Nephron progenitor cell (in vitro differentiated cells): ENCODE measurements at places on chromosomes 1 and 21.

DNA sequence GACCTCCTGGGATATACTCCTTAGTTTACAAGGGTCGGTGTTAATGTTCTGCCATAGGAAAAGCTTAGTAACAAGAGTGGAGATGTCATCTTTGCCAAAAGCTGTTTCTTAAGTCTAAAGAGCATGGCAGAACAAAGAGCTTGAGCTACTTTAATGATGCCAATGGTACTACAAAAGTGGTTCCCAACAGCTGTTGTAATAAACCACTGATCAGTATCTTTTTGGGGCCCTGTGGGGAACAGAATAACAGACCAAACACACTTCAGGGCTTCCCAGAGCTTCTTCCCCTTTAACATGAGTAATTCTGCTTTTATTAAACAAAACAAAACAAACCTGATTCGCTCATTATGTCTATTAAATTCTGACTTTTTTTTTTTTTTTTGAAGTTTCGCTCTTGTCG lies 116.3 kb downstream of the NCAM2 start:
- no peaks in the 10 kb centered on the region for H3K27me3 ChIP-seq
- DNase-seq, result no peak
- H3K4me3 ChIP-seq, result no peak overlapping the region
- no peaks in the 10 kb centered on the region for H3K36me3 ChIP-seq
- H3K4me1 ChIP-seq, result no peaks in the 10 kb centered on the region

- peak overlapping the region; percentile 99 for H3K27ac ChIP-seq
- H3K4me1 ChIP-seq, result peaks cover 45% of the 10 kb centered on the region
- no peak for DNase-seq
- H3K36me3 ChIP-seq, result peaks cover 36% of the 10 kb centered on the region
These were observed 856 bp downstream of the FDPS start for GRCh38 chr1:155309423-155310021.

GRCh38 chr1:209405183-209405814 lies 178.2 kb upstream of the CAMK1G start:
- DNase-seq, result no peak
- no peak overlapping the region for H3K27ac ChIP-seq
- H3K36me3 ChIP-seq, result no peaks in the 10 kb centered on the region
- H3K27me3 ChIP-seq, result peaks cover 2% of the 10 kb centered on the region
- H3K4me3 ChIP-seq, result peak overlapping the region; percentile 44

DNA sequence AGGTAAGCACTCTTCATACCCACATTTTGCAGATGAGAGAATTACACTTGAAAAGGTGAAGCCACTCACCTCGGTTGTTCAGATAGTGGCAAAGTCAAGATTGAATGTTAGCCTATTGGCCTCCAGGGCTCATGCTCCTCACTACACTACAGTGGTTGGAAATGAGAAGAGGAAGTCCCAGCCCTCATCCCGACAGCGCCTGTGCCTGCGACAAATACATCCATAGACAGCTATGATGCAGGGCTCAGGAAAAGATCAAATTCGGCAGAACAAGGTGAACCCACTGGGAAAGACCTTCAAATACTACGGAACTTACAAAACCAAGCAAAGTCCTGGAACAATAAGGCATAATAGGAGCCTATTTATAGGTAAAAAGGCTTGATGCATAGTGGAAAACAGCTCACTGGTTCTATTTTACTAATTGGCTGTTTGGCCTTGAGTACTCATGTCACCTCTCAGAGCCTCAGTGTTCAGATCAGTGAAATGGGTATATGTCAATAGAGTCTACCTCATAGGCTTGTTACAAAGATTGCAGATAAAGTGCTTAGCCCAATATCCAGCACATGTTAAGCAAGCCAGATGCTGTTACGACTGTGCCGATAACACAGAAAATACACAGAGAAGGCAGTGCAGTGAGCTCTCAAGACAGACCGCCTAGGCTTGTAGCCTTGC lies 3.5 kb downstream of the SPOCD1 start:
- no peak for DNase-seq
- no peak overlapping the region for H3K27ac ChIP-seq
- H3K4me1 ChIP-seq, result peaks cover 5% of the 10 kb centered on the region
- no peak overlapping the region for H3K4me3 ChIP-seq
- H3K27me3 ChIP-seq, result peaks cover 18% of the 10 kb centered on the region

GRCh38 chr1:230231774-230232145 lies 164.7 kb downstream of the GALNT2 start:
- DNase-seq, result peak; percentile 42
- H3K27me3 ChIP-seq, result peaks cover 8% of the 10 kb centered on the region
- peak overlapping the region; percentile 36 for H3K27ac ChIP-seq

GRCh38 chr1:67097305-67097704 lies 37.5 kb downstream of the C1orf141 start:
- peaks cover 12% of the 10 kb centered on the region for H3K4me1 ChIP-seq
- H3K27me3 ChIP-seq, result peaks cover 2% of the 10 kb centered on the region
- no peak overlapping the region for H3K4me3 ChIP-seq

GRCh38 chr1:156367383-156368156 lies 1.4 kb upstream of the RHBG start:
- H3K36me3 ChIP-seq, result no peaks in the 10 kb centered on the region
- DNase-seq, result no peak
- H3K4me1 ChIP-seq, result peaks cover 18% of the 10 kb centered on the region
- peaks cover 79% of the 10 kb centered on the region for H3K27me3 ChIP-seq
- peak overlapping the region; percentile 21 for H3K27ac ChIP-seq

GRCh38 chr1:117059334-117059677 lies 820 bp upstream of the TTF2 start:
- peaks cover 11% of the 10 kb centered on the region for H3K36me3 ChIP-seq
- peaks cover 45% of the 10 kb centered on the region for H3K4me1 ChIP-seq
- no peaks in the 10 kb centered on the region for H3K27me3 ChIP-seq
- no peak for DNase-seq
- H3K4me3 ChIP-seq, result no peak overlapping the region
- H3K27ac ChIP-seq, result no peak overlapping the region

GRCh38 chr1:200154069-200154767 lies 126.7 kb downstream of the NR5A2 start:
- H3K4me3 ChIP-seq, result no peak overlapping the region
- no peaks in the 10 kb centered on the region for H3K27me3 ChIP-seq
- no peak for DNase-seq
- H3K4me1 ChIP-seq, result peaks cover 37% of the 10 kb centered on the region
- no peaks in the 10 kb centered on the region for H3K36me3 ChIP-seq

GRCh38 chr21:44910229-44911067 lies 10.3 kb downstream of the ITGB2 start:
- no peaks in the 10 kb centered on the region for H3K36me3 ChIP-seq
- no peak overlapping the region for H3K27ac ChIP-seq
- H3K27me3 ChIP-seq, result peaks cover 44% of the 10 kb centered on the region
- H3K4me1 ChIP-seq, result peaks cover 45% of the 10 kb centered on the region

DNA sequence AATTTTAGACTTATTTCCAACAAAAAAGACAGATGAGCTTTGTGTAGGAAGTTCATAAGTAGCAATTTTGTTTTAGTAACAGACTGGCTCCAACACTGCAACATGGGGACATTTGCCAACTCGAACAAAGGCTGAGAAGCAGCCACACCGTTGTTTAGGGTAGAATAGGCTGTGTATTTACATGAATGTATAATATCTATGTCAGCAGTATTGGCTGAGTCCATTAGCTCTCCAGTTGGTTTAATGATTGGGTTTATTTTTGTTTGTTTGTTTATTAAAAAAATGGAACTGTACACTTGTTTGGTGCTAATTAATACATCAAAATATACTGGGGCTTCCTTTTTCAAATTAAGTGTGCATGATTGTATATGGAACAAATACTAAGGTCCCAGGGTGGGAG lies 7.3 kb upstream of the TMCO2 start:
- H3K36me3 ChIP-seq, result peaks cover 51% of the 10 kb centered on the region
- DNase-seq, result no peak
- peaks cover 3% of the 10 kb centered on the region for H3K27me3 ChIP-seq
- no peak overlapping the region for H3K4me3 ChIP-seq
- H3K4me1 ChIP-seq, result no peaks in the 10 kb centered on the region

- no peaks in the 10 kb centered on the region for H3K27me3 ChIP-seq
- no peak overlapping the region for H3K27ac ChIP-seq
- peaks cover 13% of the 10 kb centered on the region for H3K4me1 ChIP-seq
- H3K4me3 ChIP-seq, result no peak overlapping the region
- H3K36me3 ChIP-seq, result no peaks in the 10 kb centered on the region
These were observed 62.1 kb upstream of the PROX1 start for GRCh38 chr1:213925531-213926182.

DNA sequence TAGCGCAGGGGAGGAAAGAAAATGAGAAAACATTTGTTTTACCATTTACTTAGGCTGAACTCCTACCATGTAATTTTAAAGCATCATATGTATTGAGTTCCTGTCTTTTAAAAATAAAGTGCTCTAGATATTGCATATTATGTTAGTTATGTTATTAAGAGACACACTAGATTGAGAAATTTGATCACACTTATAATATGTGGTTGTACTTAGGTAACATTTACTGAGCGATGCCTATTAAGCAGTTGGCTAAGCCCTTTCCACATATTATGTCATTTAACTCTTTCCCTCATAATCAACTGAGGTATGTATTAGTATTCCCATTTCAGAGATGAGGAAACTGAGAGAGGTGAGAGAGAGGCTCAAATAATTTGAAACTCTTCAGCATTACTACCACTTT lies 4.5 kb upstream of the LRRC8D start:
- no peak overlapping the region for H3K4me3 ChIP-seq
- no peak overlapping the region for H3K27ac ChIP-seq
- H3K36me3 ChIP-seq, result no peaks in the 10 kb centered on the region
- DNase-seq, result no peak
- H3K4me1 ChIP-seq, result peaks cover 23% of the 10 kb centered on the region

- H3K36me3 ChIP-seq, result peaks cover 34% of the 10 kb centered on the region
- peak; percentile 67 for DNase-seq
- H3K4me3 ChIP-seq, result peak overlapping the region; percentile 96
- H3K27me3 ChIP-seq, result peaks cover 2% of the 10 kb centered on the region
- H3K4me1 ChIP-seq, result peaks cover 46% of the 10 kb centered on the region
These were observed 747 bp downstream of the ADAMTS1 start for GRCh38 chr21:26844258-26845065.

GRCh38 chr1:2593251-2593878 lies 6.8 kb downstream of the PRXL2B start:
- peaks cover 11% of the 10 kb centered on the region for H3K27me3 ChIP-seq
- no peak for DNase-seq
- H3K4me1 ChIP-seq, result peaks cover 10% of the 10 kb centered on the region

- no peak overlapping the region for H3K27ac ChIP-seq
- H3K4me3 ChIP-seq, result no peak overlapping the region
- no peaks in the 10 kb centered on the region for H3K4me1 ChIP-seq
- DNase-seq, result no peak
These were observed 1.2 kb downstream of the OR2T1 start for GRCh38 chr1:248404024-248404423.

DNA sequence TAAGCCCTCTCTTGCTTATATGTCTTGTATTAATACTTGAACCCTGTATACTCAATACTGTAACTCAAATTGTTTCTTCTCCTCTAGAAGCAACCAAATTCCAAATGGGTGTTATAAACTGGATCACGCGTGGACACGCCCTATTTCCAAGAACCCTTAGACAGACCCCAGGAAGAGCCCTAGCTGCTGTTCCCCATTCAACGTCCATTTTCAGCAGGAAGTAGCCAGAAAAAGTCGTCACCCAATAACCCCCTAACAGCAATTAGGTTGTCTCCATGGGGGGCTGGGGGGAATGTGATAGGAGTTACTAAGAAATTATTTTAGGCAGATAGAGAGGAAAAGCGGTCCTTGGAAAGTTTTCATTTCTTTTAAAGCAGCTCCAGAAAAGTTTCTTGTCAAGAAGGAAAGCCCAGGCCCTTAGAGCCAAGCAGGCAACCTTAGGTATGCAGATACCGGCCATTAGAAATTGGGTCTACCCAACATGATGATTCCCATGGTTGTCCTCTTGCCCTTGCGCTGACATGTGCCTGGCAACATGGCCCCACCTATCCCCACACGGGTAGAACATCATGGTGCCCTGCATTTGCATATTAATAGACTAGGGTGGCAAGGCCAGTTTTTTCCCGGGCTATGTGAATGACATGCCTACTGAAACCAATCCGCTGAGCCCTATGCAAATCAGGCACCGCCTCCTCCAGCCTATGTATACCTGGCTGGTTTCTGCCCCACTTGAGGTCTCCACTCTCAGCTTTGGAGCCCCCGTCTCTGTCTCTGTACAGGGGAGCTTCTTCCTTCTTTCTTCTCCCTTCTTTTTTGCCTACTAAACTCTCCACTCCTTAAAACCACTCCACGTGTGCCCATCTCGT lies 4.0 kb upstream of the CD46 start:
- H3K4me3 ChIP-seq, result no peak overlapping the region
- H3K27me3 ChIP-seq, result peaks cover 9% of the 10 kb centered on the region
- DNase-seq, result no peak
- H3K36me3 ChIP-seq, result no peaks in the 10 kb centered on the region
- H3K27ac ChIP-seq, result no peak overlapping the region

- H3K27me3 ChIP-seq, result no peaks in the 10 kb centered on the region
- no peak for DNase-seq
- no peak overlapping the region for H3K27ac ChIP-seq
- no peaks in the 10 kb centered on the region for H3K36me3 ChIP-seq
- no peak overlapping the region for H3K4me3 ChIP-seq
- no peaks in the 10 kb centered on the region for H3K4me1 ChIP-seq
These were observed 634.8 kb downstream of the KCNT2 start for GRCh38 chr1:195973311-195973904.

DNA sequence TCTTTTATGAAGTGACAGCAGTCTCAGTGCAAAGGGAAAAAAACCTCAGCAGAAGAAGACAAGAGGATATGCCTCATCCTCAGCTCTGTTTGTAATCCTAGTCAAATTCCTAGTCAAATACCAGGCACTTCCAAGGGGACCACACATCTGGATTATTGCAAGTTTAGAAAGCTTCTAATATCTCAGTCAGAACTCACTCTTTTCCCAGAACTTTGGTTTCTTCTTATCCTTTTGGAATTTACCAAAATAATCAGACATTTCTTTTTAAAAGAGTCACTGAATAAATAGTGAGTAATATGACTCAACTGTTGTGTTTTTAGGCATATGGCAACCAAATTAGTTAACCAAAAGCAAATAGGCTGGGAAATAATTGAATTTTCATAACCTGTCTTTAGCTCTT lies 47.8 kb downstream of the PRRX1 start:
- H3K27me3 ChIP-seq, result no peaks in the 10 kb centered on the region
- no peak overlapping the region for H3K27ac ChIP-seq
- no peak overlapping the region for H3K4me3 ChIP-seq
- H3K4me1 ChIP-seq, result peaks cover 2% of the 10 kb centered on the region
- DNase-seq, result no peak
- no peaks in the 10 kb centered on the region for H3K36me3 ChIP-seq
